ENCODE measurements at places on chromosomes 13 and 19. TPM values are rescaled to one million over a fixed set of nuclear protein-coding genes. Genes with fewer than 3 reads are reported as not detected.

- no peaks in the 10 kb centered on the region for H3K36me3 ChIP-seq
- H3K4me1 ChIP-seq: no peaks in the 10 kb centered on the region
- H3K4me3 ChIP-seq: no peak overlapping the region
- no peak overlapping the region for H3K27ac ChIP-seq
- no peak for DNase-seq
These were observed 354.4 kb upstream of the DACH1 start for GRCh38 chr13:72221276-72221962.

- H3K4me1 ChIP-seq: no peaks in the 10 kb centered on the region
- H3K4me3 ChIP-seq: no peak overlapping the region
- H3K36me3 ChIP-seq: no peaks in the 10 kb centered on the region
- no peak overlapping the region for H3K27ac ChIP-seq
These were observed 38.5 kb upstream of the FGF14 start for GRCh38 chr13:102440259-102440936.

Gene CYP4F2
- not detected for total RNA-seq

Gene RDH13
- total RNA-seq: 23.2 TPM

All from activated CD4-positive, alpha-beta T cell treated with anti-CD3 and anti-CD28 coated beads, Interleukin-2, amount 10 ng/mL, durations not matched to agents 24 days and 14 days (primary cell).